ENCODE measurements at places on chromosomes 7 and 10.

GRCh38 chr7:83575436-83575835, 73.5 kb downstream of the SEMA3E start:
- DNase-seq, result no peak

- no peak for DNase-seq
Observed at GRCh38 chr10:24790599-24790998, 66.9 kb upstream of the ARHGAP21 start.

- no peak for DNase-seq
Observed at GRCh38 chr7:146208492-146208891, 91.9 kb downstream of the CNTNAP2 start.

DNA sequence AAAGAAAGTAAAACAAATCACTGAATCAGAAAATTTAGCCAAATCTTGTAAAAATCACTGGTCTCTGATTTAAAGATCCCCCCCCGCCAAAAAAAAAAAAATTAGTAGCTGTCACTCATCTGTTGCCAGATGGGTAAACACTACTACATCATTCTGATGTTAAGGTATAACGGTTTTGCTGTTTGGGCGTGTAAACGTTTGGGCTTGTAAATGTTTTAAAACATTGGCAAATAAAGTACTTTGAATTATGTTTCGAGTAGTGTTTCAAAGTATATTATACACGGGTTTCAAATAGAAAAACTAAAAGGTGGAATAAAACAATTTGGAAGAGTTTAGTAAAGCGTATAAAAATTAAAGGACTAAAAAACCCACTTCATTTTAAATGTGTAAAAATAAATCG, 1.5 kb downstream of the TMEM229A start:
- no peak for DNase-seq

GRCh38 chr10:121722665-121723064, 124.4 kb upstream of the FGFR2 start:
- no peak for DNase-seq

GRCh38 chr7:134366481-134366880, 49.8 kb upstream of the SLC35B4 start:
- DNase-seq, result no peak

DNA sequence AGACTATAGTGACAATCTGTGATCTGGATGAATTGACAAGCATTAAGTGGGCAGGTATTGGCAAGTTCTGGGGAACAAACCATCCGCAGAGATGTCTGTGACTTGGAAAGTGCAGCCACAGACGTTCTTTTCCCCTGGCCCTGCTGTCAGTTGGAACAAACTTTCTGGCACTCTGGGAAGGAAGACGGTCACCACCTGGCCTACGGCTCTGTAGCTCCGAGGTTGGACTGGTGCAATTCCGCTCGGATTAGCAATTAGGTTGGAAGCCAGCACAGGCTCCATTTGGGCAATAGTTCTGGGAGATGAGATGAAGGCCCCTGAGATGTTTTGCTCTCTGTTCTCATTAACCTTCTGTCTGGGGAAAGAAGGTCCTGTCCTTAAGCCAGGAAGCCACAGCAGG, 437.5 kb downstream of the CALN1 start:
- DNase-seq, result no peak

DNA sequence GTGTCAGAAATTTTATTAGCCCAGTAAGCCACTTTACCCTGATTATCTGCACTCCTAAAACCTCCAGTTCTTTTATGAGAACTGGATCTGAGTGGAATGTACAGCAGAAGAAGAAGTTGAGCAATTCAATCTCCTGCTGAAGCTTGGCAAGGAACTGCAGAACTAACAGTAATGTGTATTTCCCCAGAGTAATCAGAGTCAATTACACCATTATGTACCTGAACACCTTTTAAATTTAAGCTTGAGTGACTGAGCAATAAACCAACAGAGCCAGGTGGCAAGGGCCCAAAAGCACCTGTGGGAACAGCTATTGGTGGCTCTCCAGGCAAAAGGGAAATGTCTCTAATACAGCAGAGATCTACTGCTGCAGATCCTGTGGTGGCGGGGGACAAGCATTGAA, 40.1 kb upstream of the AKR1C2 start:
- DNase-seq, result no peak

- no peak for DNase-seq
Observed at GRCh38 chr7:27842851-27843250, 102.9 kb downstream of the TAX1BP1 start.

DNA sequence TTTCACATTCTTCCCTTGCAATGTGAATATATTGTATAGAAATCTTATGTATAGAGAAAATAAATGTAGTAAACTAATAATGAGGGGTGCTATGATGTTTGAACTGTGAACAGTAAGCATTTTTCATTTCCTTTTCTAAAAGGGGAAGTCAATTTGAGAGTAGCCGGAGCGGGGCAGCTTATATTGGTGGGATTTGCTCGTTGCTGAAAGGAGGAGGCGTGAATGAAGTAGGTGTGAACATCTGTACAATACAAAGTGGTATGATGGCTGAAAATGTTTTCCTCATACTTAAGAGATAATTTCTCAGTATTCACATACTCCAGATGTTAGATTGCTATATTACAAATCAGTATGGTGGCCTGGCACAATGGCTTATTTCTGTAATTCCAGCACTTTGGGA, 87.1 kb downstream of the SRI start:
- DNase-seq, result no peak

- DNase-seq, result no peak
Observed at GRCh38 chr7:37471619-37472018, 23.0 kb upstream of the ELMO1 start.

- no peak for DNase-seq
Observed at GRCh38 chr10:6694447-6695140, 114.5 kb upstream of the PRKCQ start.

GRCh38 chr7:152419473-152420429, 16.1 kb downstream of the KMT2C start:
- no peak for DNase-seq

GRCh38 chr10:35025916-35026315, 64.2 kb downstream of the CUL2 start:
- DNase-seq, result no peak

- no peak for DNase-seq
Observed at GRCh38 chr7:49624611-49625010, 148.8 kb upstream of the VWC2 start.

- no peak for DNase-seq
Observed at GRCh38 chr7:80725181-80725611, 86.8 kb downstream of the CD36 start.

DNA sequence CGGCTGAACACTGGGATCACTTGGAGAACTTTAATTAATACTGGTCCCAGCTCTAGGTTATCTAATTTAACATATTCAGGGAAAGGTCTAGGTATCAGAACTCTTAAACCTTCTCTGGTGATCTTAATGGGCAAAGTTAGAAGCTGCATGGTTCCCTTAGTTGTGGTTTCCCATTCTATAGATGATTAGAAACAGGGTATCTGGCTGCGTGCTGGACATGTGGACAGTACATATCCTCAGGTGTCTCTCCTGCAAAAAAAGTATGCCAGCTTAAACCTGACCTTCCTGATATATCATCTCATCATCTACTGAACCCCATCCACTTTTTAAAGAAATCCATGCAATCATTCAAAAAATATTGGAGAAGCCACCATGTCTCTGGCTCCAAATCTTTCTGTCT, 284.5 kb upstream of the DKK1 start:
- no peak for DNase-seq

DNA sequence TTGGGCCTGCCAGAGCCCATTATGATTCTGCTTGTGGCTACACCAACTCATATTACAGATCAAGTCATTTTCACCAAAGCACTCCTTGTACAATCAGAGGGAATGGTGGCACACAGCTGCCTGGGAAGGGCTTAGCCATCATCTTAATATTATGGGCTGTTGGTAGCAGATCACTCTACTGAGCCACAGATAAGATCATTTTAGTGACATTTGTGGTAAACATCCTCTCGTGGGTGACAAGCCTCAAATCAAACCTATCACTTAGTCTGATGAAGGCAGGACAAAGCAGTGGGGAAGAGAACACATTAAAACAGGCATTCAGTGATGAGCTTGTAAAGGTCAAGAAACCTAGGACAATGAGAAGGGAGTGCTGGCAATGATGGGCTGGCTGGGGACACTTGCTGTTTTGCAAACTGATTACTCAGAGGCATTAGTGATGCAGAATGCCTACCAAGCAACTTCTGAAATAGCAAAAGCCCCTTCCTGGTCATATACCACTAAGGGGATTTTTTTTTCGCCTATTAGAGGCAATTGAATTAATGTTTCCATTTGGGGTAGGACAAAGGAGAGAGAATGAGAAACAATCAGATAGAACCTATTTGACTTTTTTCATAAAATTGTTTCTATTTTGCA, 137.5 kb upstream of the WDR11 start:
- DNase-seq, result no peak

DNA sequence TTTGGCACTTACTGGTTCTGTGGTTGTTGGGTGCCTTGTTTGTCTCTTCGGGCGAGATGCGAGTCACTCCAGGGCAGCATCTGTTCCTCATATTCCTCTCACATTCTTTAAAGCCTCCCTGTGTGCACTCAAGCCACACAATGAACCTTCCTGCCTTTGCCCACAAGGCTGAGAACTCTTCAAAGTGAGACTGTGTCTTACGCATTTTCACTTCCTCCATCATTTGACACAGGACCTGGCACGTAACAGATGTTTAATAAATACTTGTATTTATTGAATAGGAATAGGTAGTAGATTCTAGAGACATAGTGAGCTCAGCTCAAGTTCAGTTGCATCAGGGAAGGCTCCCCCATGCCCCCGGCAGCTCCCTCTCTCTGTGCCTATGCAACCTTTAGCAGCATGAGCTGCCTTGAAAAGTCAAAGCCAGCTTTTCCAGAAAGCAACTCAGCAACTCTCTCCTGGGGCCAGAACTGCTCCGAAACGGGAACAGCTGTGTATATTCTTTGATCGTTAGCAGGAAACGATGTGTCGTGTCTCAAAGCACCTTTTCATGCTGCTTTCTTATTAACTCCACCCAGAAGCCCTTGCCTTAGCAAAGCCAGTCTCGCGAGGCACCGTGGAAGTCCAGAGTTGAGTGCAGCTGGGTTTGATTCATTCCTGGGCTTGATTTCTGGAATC, 97.5 kb downstream of the PFKFB3 start:
- DNase-seq, result peak; percentile 54

- DNase-seq, result no peak
Observed at GRCh38 chr7:147485660-147486210, 1104.8 kb upstream of the C7orf33 start.

DNA sequence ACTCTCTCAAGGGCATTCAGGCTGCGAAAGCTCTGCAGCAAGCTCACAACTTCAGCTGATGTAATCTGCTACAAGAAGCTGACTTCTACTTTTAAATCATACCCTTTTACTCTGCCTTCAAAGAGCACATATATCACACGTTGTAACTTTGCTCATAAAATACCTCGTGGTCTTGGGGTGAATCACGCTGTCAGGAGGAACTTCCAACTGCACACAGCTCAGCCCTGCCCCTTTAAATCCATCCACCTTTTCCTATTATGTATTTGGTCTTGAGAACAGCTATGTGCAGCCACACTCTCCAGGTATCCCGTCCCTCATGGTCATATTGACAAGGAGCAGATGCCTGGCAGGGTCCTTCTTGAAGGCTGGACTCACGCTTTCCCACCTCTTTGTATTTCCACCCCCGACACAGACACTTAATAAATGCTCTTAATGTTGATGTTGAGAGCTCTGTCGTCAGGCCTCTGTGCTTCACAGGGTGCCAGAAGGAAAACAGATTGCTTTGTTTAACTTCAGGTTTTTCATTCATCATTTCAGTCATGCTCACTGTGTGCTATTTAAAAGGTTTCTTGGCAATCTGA, 47.6 kb downstream of the ICA1 start:
- no peak for DNase-seq

DNA sequence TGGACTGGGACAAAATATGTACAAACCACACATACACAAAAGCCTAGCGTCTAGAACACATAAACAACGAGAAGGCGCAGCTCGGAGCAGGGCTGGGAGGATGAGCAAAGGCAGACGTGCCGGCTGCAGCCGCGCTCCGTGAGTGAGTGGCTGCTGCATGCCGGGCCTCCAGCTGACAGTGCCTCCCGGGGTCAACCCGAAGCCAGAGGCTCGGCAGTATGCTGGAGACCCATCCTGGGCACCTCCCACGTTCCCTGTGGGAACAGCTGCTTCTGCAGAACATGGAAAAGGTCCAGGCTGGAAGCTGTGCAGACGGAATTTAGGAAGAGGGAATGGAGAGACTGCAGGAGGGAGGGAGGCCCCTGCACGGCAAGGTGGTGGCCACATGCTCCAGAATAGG, 3.6 kb upstream of the GPR146 start:
- DNase-seq, result no peak

DNA sequence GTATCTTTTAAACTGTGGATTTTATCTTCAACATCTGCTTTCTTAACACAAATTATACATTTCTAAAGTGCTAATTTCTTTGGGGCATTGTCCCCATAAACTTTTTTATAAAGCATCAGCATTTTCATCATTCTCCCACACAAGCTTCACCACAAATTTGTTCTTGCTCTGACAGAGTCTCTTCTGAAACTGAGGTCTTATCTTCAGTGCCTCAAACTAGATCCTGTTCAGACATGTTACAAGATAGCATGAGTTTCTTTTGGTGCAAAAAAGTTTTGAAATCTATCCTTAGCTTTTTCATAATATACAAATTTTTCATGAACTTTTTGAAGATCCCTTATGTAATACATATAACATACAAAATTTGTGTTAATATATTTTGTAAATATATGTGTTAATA, 346.6 kb downstream of the IPMK start:
- no peak for DNase-seq

DNA sequence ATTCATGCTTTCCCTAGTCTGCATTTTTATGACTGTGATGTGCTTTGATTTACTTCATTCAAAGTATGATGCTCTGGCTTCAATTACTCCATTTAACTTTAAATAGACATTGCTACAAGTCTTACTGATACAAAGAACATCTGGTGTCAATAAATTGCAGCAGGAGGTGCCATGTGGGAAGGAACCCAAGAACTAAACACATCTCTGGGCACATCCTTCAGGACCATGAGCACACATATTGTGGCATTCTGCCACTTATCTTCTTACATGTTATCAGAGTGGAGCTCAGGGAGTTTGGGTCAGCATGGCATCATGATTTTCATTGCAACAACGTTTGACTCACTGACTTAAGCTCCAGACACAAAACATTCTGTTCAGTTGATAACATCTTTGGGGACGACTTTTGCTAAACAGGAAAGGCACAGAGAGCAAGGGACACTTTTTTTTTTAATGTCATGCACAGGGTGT, 227.0 kb downstream of the DKK1 start:
- DNase-seq, result no peak
